KG1 (cell line): ENCODE measurements at places on chromosomes 2 and 18.

DNA sequence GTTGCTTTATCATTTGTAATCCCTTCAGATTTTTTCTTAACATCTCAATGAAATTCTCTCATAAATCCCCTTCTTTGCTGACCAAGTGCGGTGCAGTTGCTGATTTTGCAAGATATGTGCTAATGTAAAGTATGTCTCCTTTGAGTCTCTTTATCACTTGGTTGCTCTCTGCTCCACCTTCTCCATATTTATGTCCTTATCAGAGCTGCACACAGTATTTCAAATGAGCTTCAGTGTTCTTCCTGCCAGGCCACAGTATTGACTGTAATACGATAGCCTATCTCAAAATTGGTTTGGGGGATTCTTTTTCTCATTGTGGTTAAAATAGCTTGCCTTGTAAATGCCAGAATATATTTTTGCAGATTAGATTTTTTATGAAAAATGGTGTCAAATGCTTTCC is 32.2 kb downstream of the MAIP1 start:
- DNase-seq = no peak

DNA sequence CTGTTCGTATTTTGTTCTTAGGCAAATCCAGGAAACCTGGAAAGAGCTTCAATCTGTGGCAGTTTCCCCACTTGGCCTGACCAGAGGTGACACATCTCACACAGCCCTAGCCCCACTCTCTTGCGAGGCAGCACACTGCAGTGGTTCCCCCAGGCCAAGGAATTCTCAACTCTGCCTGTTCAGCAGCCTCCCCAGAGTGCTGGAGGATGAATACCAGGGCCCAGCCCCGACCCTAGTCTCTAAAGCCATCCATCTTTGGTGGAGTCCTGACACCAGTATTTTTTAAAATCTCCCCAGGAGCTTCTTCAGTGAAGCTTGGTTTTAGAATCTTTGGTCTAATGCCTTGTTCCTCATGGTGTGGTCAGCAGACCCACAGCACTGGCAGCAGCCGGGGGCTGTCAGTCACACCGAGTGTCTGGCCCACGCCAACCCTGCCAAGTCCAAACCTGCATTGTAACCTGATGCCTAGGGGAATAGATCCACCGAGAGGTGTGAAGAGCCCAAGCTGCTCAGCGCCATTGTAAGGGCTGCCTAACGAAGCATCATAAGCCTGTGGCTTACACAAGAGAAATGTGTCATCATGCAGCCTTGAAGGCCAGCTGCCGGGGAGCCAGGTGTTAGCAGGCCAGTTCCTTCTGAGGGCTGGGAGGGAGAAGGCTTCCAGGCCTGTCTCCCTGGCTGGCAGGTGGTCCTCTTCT is 428.7 kb upstream of the ID2 start:
- no peak for DNase-seq

DNA sequence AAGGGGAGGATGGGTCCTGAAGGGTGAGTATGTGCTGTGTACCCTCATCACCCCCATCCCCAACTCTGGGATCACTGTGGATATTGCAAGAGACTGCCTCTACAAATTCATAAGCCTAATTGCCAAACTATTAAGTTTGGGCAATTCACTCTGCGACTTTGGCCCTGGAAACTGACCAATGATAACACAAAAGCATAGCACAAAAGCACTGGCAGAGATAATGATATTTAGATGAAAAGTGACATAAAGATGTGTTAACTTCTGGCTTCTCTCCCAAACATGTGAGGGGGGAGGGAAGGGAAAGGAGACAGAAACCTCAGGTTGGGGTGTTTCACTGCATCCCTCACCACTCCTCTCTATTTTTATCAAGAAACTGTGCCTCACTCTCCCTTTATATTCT is 150.3 kb downstream of the SATB2 start:
- DNase-seq = no peak

- DNase-seq = no peak
Observed at GRCh38 chr2:239540174-239540573, 139.4 kb upstream of the HDAC4 start.

GRCh38 chr2:105252271-105252670 is 10.7 kb downstream of the GPR45 start:
- DNase-seq = no peak

DNA sequence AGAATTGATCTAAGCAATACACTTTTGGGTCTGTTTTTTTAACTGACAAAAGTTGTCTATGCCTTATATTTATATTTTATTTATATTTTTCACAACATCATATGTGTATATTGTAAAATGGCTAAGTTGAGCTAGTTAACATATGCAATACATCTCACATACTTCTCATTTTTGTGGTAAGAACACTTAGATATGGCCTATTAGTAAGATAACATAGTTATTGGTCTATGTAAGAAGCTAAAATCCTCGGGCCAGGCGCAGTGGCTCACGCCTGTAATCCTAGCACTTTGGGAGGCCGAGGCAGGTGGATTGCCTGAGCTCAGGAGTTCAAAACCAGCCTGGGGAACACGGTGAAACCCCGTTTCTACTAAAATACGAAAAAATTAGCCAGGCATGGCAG is 275.6 kb upstream of the ID2 start:
- no peak for DNase-seq

DNA sequence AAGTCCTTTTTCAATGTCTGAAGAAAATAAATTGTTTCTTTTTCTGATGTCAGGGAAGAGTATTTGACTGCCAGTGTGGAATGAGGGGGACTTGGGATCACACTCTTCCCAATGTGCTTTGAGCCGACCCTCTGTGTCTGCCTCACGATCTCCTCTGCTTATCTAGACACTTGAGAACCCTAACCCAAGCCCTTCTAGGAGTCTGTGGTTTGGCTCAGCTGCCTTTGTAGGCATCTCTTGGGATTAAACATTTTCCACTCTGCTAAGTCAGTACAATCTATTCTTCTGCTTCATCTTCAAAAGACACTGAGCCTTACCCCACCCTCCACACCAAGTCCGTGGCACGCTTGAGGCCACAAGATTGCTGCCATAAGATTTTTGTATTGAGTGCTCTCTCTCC is 19.4 kb downstream of the FAM110C start:
- DNase-seq = no peak

DNA sequence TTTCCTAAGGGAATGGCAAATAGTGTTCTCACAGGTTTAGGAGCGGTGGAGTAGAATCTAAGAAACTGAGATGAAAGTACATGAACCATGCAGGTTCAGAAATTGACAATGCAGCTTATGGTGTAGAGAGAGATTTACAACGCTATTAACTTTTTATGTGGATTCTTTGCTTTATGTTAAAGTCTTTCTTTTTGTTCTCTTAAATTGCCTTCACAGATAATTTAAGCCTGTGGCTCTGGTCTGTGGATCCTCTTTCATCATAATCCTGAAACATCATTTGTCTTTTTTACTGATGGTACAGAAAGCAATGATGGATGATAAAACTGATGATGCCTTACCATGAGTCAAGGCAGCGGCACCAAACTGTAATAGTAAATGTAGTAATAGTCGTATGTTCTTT is 30.3 kb downstream of the SOCS6 start:
- DNase-seq = no peak

- DNase-seq = no peak
Observed at GRCh38 chr2:46377101-46377581, 79.9 kb downstream of the EPAS1 start.

DNA sequence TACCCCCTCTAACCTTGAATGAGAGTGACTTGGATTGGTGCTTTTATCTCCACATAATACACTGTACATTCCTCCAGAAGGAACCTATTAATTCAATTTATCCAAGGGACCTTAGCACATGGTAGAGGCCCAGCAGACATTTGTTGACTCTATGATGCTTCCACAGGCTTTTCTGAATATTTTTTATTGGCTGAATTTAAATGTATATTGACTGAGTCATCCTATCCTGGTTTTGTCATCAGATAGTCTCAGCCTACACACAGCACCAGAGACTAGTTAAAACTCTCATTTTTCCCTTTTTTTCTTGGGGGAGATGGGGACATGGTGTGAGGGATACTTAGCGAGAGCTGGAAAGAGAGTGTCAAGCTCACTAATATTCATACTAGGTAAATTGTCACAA is 101.6 kb downstream of the LRRC30 start:
- no peak for DNase-seq

- no peak for DNase-seq
Observed at GRCh38 chr2:12728221-12728777, 11.6 kb downstream of the TRIB2 start.

DNA sequence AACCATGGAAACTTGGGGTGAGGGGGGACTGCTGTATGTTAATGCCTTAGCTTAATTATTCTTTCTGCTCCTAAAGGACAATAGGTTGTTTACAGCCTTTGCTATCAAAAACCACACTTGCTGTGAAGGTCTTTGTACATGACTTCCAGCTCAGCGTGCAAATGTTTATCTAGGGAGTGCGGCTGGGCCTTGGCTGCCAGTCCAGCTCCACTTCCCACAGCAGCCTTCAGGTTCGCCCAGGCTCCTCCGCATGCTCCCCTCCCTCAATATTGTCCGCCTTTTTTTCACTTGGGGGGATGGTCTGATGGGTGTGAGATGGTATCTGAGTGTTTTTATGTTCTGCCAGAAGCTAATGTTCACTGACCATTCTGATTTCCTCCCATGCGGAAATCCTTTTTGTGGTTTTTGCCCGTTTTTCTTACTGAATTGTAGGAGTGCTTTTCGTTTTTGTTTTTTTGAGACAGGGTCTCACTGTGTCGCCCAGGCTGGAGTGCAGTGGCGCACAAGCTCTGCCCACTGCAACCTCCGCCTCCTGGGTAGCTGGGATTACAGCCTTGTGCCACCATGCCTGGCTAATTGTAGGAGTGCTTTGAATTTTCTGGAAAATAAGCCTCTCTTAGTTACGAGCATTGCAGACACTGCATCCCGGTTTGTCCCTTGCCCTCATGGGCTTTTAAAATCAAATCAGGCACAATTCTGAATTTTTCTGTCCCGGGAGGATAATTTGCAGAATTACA is 28.8 kb downstream of the SH3BP4 start:
- no peak for DNase-seq
